ENCODE measurements at places on chromosomes 7 and 10.

DNA sequence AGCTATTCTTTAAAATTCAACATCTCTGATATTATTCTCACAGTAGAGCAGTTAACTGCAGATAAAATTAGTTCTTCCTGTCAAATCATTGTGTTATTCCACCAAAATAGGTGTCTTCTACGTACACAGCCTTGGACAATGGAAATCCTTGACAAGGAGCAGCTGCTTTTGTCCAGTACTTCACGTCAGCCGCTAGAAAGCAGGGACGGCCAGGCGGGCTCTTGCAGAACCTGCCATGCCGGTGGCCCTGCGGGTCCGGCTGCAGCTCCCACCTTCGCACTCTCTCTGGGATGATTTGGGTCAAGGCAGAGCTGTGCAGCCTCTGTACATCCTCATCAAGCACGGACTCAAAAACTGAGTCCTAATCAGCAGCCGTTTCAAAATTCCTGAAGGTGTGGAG, 2.2 kb upstream of the FOXI2 start:
- no peak for DNase-seq

- DNase-seq = no peak
Measured at GRCh38 chr7:52961084-52961483, 74.3 kb upstream of the POM121L12 start.

DNA sequence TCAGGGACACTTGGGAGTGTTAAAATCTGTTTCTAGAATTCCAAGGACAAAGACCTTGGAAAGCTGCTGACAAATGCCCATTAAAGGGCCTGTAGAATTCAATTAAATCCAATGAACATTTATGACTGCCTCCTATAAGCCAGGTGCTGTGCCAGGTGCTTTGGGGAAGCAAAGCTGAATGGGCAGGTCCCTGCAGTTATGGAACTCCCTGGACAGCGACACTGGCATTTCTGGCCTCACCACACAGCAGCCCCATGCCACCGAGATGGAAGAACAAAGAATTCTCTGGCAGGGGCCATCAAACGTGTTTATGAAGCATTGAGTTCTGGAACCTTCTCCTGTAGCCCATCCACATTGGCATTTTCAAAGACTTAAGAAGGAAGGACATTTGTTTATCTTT, 45.6 kb upstream of the LOXL4 start:
- DNase-seq = no peak

- no peak for DNase-seq
Measured at GRCh38 chr7:82975811-82976468, 186.7 kb downstream of the PCLO start.

DNA sequence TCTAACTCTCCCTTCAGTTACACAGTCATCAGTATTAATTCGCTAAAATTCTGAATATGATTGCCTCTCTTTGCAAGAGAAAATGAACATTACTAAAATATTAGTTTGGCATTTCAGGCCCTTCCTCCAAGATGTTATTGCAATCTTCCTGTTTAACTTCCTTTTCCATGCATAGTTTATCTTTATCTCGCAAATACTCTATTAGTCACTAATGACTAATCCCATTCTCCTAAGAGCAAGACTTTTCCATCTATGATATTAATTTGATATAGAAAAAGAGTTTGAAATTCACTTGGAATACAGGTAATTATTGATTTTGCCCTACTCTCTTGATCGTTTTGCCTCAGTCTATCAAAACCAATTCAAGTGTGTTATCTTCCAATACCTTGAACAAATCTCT, 41.8 kb upstream of the SEMA3A start:
- DNase-seq = no peak

DNA sequence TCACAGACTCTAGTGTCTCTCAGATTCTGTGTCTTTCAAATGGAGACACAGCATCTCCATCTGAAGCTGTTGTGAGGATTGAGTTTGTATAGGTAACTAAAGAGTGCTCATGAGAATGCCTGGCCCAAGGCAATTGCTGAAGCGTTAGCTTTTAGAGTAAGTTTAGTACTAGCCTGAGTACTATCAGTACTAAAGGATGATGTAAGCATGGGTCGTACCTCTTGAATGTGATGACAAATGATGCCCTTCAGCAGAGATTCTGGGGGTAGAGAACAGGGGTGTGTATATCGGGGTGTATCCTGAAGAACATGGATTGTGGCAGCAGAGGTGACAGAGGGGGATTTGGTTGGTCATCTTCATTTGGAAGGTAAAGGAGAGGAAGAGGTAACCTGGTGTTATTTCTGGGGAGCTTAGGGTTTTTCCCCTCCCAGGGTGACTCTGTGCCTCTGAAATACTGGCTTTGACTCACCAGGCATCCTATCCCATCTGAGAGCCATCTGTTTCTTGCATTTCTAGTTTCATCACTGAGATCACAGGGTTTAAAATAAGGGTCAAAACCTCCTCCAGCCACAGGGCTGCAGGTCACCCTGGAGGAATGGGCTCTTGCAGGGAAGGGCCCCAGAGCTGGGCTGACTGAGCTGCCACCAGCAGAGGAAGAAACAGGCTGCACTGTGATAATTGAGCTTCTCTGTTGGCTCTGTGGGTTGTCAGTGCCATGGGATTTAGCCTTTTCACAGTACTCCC, 756.0 kb downstream of the KCNMA1 start:
- no peak for DNase-seq

DNA sequence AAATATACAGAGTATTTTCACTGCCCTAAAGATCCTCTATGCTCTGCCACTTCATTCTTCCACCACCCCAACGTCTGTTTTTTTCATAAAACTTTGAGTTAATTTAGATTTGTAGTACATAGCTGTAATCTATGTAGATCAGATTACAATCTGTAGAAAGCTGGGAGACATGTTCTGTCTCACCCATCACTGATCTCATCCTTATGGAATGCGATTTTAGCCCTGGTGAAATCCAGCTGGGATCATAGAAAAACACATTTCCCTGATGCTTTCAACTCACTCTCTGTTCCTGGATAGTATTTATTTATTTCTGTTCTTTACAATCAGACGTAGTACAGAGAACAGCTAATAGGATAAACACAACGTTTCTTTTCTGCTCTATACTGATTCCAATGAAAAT, 521.0 kb downstream of the KIF20B start:
- no peak for DNase-seq

Measured in CD4-positive, alpha-beta T cell treated with Interferon alpha-2 for 1 hour (primary cell).